Esophagus muscularis mucosa (tissue), 4 donors: ENCODE measurements at places on chromosomes 5 and 9. TPM values are rescaled to one million over a fixed set of nuclear protein-coding genes. Genes with fewer than 3 reads are reported as not detected.

DNA sequence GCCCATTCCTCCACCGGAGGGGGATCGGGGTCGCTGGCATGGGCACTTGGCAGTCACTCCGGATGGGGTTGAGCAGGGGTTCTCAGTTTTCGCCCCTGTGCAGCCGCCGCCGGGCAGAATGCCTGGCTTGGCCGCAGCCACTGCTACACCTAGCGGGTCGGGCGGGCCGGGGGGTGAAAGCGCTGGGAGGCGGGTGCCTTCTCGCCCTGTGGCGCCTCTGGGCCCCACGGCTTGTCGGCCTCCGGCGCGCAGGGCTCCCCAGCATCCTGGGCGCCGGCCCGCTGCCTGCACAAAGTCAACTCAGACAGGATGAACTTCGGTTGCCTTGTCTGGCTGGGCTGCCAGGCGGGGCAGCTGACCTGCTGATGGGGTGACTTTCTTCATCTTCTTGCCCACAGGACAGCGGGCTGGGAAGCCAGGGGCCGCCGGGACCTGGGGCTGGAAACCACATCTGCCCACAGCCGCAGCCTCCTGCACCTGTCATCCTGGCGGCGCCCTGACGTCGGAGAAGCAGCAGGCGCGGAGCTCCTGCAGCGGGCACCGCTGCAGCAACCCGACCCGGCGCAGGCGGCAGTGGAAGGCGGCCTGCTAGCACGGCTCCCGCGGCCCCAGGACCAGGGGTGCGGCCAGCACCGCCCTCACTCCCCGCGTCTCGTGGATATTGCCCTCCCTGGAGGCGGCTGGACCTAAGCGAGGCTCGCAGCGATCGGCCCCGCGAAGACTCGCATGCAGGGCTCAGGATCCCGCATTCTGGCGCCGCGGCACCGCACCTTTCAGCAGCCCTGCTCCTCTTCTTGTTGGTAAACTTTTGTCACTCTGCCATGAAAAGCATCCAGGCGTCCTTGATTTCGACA, 1.3 kb upstream of the ANKRD18A start:
- DNase-seq = peak; percentile 91

DNA sequence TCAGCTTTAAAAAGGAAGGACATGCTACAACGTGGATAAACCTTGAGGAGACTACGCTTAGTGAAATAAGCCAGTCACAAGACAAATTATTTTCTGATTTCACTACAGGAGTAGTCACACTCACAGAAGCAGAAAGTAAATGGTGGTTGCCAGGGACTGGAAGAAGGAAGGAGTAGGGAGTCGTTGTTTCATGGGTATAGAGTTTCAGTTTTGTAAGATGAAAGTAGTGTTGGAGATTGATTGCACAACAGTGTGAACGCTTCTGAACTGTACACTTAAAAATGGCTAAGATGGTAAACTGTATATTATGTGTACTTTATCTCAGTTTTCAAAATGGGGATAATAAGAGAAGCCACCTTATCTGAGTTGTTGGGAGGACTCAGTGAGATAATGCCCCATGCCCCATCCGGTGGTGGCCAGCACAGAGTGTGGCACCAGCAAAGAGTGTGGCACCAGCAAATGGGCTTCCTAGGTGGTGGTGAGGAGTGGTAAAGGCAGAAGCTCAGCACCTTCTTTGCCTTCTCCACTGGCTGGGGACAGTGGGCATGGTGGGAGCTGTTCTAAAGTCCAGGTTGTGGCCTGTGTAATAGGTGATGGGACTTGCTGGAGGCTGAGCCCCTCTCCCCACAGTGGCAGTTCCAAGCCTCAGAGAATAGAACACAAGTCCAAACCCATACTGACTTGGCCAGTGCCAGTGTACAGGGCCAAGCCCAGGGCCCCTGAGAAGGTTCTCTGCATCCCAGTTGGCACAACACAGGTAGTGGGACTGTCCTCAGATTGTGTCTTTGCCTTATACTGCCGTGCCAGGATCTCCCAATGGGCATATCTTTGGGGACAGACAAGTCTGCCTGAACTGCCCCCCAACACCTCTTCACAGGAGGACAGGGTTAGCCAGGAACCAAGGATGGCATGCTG, 4.4 kb downstream of the SLC22A4 start:
- no peak for DNase-seq

- no peak for DNase-seq
Measured at GRCh38 chr5:54470128-54470527, 14.6 kb downstream of the HSPB3 start.

- DNase-seq = no peak
Measured at GRCh38 chr5:74334062-74334761, 306.3 kb downstream of the ENC1 start.

Gene ACSL6
- total RNA-seq = 2.6 TPM

Gene WNT8A
- total RNA-seq = not detected

DNA sequence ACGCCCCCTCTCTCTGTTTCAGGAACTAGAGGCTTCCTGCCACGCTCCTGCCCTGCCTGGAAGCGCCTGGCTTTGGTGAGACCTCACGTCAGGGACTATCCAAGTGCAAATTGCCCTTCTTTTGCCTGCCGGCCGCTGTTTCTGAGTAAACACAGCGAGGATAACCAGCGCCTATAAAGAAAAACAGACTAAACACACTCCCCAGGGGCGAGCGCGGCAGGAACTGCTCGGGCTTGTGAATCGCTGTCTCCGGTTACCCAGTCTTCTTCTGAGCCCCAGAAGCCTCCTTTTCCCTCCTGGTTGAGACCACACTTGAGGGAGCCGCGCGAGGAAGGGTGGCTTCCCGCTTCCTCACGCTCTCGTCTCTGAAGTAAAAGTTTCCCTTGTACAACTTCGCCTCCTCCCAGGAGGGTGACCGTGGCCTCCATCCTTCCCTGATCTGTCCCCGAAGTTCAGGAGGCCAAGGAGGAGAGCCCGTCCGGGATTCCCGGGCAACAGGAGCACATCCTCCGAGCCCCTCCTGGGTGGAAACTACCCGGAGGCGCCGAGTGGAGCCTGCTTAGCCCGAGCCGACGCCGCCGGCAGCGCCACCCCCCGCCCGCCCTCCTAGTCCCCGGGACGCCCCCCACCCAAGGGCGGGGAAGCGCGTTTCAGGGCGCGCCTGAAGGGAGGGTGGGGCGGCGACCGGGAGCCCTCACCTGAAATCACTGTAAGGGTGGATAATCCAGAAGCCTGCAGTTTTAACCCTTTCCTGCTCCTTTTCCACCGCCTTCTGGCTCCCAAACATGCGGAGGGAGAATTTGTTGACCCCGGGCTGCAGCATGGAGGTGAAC, 993 bp downstream of the HCN1 start:
- no peak for DNase-seq

DNA sequence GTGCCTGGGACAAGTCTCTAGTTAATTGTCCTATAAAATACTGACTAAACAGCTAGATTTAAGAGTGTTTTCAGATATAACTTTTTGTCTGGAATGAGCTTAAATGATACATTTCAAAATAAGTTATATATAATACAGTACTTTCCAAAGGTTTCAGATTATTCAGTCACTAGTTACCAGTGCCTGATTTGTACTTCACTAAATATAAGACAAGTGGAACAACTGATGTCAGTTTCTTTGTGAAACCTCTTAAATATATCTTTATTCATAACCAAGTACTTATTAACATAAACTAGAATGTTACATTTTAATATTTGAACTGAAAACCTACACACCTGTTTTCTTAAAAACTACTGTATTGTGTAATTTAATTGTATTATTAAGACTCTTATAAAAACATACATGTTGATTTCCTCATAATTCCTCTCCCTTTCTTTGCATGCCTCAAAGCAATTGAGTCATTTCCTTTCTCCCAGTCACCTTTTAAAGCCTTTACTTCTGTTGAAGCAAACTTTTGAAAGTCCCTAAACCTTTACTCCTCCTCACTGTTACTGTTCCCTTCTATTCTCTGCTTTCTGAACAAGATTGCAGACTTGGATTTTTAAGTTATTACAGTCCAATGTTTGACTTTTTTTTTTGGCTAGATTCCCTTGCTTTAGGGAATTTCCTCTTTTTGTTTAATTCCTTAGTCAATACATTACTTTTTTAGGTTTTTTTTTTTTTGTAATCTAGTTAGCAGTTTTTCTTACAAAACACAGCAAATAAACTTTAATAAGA, 8.7 kb upstream of the SEMA6A start:
- DNase-seq = no peak

Gene PHF24
- 0.78 TPM for total RNA-seq

DNA sequence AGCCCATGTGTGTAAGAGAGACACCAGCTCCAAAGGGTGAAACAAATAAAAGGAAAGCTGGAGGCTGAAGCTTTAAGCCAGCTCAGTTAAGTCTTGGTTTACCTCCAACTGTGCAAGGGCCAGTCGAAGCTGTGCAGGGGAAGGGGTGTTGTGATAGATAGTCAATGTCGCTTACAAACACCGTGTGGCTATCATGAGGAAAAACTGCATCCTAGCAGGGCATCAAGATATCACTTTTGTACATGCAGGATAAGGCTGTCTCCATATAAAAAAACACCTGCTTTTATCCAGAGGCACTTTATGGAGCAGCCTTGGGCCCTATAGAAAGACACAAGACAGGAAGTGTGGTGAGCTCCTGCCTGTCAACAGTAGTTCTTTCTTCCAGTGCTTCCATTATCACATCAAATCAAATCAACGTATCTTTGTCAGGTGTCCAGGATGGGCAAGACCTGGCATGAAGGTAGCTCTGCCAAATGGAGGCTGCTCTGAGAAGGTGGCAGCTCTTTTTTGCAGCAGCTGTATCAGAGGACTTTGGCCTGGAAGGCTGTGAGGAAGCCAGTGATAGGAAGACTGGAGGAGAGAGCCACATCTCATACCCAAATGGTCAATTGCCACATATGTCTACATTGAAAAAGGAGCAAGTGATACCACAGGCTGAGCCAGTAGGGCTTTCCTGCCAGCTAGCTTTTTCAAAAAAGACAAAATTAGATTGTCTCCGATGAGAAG, 29.3 kb upstream of the SELENOP start:
- DNase-seq = no peak
